MCF 10A (cell line): ENCODE measurements at places on chromosomes 3 and 15. TPM values are rescaled to one million over a fixed set of nuclear protein-coding genes. Genes with fewer than 3 reads are reported as not detected.
A peak's percentile ranks its signal among the peaks of the same experiment; 100 is the strongest.

Gene MKRN3
- not detected in 2 replicates for total RNA-seq

Gene ETV5
- 93.0 and 101 TPM in 2 replicates for total RNA-seq

Gene FHIT
- 18.7 and 20.1 TPM in 2 replicates for total RNA-seq

Gene CD200R1
- not detected in 2 replicates for total RNA-seq

Gene SHF
- 0.34 and 0.44 TPM in 2 replicates for total RNA-seq

Gene ATP11B
- total RNA-seq = 66.2 and 69.9 TPM in 2 replicates

Gene BHLHE40
- 16.8 and 27.9 TPM in 2 replicates for total RNA-seq

DNA sequence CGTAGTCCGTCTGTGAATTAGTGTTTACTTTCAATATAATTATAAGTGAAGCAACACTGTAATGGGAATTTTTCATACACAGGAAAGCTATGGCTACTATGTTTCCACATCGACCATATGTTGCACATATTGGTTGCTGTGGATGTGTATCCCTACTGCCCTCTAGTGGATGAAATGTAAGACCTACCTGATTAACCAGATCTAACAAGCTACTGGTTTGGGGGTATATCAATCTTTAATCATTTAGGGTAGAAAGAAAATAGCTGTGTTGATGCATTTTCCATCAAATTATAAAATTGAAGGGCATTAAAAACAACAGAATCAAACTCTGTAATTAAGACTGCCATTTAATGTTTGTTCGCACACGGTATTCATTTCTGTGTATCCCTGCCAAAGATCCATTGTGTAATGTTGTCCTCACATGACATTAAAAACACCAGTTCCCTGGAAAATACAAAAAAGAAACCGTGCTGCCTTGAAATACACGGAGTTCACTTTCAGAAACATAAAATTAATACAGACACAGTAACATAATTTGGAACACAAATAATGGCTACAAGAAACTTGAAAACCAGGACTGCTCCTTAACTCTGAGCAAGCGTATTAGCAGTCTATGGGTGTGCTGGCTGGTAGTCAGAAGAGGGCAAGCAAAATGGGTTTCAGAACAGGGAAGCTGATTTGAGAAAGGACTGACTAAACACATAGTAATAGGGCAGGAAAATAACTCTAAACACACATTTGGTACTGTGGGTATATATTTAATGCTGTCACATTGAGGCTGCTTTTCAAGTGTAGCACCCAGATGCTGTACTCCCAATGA is 125.1 kb downstream of the TIGIT start:
- peak; percentile 83 for DNase-seq

DNA sequence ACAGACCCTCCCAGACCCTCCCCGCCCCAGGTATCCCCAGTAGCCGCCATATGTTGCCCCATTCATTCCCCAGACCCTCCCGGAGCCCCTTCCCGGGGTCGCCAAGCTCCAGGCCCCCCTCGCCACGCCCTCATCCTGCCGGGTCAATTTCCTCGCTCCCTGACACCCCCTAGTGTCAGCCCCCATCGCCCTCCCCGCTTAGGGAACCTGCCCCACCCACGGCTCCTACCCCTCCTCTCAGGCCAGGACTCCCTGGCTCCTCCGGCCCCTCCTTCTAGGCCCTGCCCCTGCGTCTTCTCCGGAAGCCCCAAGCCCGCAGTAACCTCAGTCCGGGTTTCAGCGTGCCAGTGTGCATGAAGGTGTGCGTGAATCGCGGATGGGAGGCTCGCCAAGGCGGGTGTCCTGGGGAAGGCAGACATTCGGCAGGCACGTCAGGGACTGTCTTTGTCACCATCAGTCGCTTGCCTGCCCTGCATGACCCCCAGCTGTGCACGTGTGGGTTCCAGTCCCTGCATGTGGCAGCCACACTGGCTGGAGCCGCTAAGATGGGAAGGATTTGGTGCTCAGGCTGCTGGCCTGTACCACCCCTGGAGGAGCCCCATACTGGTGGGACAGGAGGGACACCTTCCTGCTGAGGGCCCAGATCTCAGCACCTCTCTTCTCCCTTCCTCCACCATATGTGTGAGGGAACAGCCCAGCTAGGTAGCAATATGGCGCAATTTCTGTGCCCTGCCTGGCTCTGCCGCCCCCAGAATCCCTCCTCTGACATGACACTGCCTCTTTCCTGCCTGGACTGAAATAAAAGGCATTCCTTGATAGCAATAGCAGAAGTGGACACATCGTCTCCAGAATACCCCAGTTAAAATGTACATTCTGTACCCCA is 693 bp downstream of the DISP2 start:
- DNase-seq = no peak

DNA sequence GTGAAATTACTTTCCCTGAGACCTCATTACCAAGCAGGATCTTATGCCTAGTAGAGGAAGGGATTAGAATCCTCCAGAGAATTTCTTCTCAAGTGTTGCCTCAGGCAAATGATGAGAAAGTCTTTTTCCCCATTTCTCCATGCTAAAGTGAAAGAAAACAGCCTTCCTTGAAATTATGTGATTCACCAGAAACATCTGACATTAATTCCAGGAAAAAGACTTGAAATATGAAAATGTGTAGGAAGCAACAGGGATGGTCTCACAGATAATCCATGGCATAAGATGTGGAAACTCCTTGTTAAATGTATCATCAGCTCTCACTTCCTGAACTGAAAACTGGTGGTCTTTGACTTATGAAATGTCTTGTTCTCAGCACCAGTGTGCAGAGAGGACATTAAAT is 17.9 kb upstream of the ABI3BP start:
- no peak for DNase-seq

- no peak for DNase-seq
Measured at GRCh38 chr15:93899817-93900216, 331.5 kb upstream of the MCTP2 start.

GRCh38 chr3:185187391-185187790 is 34.5 kb upstream of the C3orf70 start:
- no peak for DNase-seq

- DNase-seq = no peak
Measured at GRCh38 chr3:136280961-136281360, 30.8 kb downstream of the PCCB start.

DNA sequence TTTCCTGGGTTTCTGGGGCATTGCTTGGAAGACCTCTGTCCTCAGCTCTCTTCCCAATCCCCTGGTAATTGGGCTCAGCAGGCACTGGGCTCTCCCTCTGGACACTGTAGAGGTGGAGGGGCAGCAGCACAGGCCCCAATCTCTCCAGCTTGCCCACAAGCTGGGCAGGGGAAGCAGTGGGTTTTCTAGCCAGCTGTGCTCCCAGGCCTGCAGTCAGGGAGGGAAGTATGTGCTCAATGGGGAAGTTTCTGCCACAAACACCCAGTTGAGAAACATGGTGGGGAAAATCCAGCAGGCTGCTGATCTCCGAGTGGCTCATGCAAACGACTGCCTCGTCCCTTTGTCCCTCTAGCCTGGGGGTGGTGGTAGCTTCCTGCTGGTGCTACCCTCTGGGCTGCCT is 12.8 kb upstream of the RFT1 start:
- no peak for DNase-seq

GRCh38 chr3:53045518-53046170 is at the start of gene SFMBT1:
TSS of gene SFMBT1 (minus strand) at chr3:53046073. CDS start at chr3:52969128, 76,945 bp downstream.
- peak; percentile 46 for DNase-seq

GRCh38 chr3:147160984-147161383 is 245.4 kb downstream of the ZIC4 start:
- no peak for DNase-seq

DNA sequence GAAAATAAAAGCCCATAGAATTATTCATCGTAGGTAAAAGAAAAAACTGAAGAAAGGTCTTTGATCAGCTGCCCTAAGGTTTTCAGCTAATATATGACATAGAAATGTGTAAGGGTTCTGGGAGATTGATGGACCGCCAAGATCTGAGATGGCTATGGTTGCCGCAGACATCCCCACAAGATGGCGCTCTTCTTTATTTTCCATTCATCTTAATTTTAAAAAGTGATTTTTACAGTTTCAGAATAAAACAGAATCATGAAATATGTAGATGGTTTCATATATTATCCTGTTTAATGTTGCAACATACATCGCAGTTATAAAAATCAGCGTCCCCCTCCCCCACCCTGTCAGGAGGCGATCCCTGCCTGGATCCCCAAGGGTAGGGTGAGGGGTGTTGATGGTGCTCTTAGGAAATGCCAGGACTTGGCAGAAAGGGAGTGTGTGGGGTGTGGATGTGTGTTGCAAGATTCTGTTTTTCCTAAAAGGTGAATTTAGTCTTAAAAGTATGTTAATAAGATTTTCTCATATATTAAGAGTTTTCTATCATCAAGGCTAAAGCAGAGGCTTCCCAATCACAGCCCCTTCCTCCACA is 68.8 kb downstream of the ANXA2 start:
- peak; percentile 69 for DNase-seq

- no peak for DNase-seq
Measured at GRCh38 chr3:172018364-172018763, 21.0 kb upstream of the FNDC3B start.

GRCh38 chr15:45801543-45801942 is 166.7 kb downstream of the SQOR start:
- no peak for DNase-seq

DNA sequence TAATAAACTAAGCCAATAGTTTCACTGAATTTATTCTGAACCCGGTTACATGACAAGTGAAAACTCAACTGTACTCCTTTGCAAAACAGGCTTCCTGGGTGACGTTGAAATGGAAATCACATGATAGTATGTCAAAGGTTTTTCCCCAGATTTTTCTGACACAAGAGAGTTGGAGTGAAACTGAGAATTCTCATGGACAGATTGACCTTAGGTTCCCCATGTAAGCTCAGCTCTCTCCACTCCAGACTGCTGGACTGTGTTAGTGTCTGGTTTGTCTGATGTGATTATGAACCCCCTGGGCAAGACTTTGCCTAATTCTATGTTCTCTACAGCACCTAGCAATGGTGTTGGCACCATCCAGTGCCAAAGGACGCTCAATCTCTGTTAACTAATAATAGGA is 219.7 kb upstream of the COL8A1 start:
- no peak for DNase-seq

DNA sequence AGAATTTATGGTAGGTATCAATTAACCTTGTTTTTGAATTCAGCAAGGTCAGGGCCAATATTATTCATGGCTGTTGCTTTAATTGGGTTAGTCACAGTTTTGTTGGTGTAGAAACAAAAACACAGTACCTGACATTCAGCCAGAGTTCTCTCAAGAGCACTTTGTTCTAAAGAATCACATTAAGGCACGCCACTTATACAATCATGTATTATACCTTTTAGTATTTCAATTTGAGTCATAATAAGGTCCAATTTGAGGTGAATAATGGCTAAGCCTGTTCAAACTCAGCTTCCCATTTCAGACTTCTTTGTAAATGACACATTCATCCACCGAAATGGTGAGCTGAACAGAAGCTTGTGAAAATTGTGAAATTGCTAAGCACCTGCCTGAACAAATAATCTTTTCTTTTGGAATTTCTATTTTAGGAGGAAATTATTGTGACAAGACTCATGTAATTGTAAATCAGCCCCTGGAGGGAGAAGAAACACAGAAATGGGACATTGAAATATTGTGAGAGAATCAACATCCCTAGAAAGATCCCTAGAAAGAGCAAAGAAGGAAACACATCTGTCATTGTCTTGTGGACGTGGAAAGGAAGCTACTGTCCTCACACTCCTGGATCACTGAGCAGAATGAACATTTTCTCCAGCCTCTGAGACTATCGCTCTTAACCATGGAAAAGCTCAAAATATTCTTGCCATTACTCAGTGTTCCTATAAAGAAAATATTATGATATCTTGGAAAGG is 29.3 kb downstream of the RIOX2 start:
- no peak for DNase-seq

DNA sequence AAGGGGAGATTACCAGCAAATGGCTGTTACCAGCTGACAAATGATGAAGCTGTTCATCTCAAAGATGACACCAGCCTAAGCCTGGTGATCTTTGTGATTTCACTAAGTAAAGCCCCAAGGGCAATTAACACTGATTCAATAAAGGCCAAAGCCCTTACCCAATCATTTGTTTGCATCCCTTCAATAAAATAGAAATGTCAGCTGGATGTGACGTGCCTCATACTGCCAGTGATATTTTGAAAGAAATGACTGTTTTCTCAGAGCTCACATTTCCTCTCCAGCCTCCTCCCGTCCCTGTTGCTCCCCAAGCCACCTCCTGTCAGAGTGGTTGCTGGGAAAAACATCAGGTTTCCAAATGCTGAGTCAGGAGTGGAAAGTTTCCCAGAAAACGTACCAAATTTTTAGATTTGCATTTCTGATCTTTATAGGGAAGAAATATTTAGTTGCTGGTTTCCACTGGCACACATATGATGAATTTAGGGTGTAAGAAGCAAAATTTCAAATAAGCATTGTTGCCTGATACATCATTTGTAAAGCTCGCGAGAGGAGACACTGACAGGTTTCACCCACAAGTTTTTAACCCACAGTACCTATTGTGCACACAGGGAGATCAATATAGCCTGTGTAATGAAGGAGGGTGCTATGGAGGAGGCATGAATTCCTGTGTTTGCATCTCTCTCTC is 21.0 kb downstream of the C2CD4A start:
- peak; percentile 53 for DNase-seq

GRCh38 chr3:95464346-95464745 is 1350.0 kb upstream of the EPHA6 start:
- no peak for DNase-seq
